Endothelial cell (in vitro differentiated cells): ENCODE measurements at places on chromosomes 5 and 9.

DNA sequence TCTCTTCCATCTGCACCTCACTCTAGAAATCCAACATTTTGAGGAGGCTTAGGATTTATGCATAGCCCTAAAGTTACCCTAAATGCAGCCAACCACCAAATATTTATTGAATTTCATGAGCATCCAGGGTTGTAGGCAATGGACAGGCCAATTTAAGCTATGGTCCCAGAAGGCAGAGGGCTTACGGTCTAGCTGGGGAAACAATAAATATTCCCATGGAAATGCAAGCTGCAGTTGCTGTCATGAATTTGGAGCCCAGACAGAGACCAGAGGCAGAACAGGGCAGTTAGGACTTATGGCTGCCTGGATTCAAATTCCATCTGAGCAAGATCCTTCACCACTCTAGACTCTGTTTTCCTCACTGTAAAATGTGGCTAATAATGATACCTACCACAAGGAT is 9.1 kb upstream of the INSYN2B start:
- H3K4me1 ChIP-seq = peaks cover 35% of the 10 kb centered on the region
- no peak overlapping the region for H3K4me3 ChIP-seq
- no peaks in the 10 kb centered on the region for H3K36me3 ChIP-seq
- no peaks in the 10 kb centered on the region for H3K27me3 ChIP-seq
- no peak for DNase-seq

- H3K4me1 ChIP-seq = no peaks in the 10 kb centered on the region
- no peak for DNase-seq
- no peaks in the 10 kb centered on the region for H3K36me3 ChIP-seq
- no peaks in the 10 kb centered on the region for H3K27me3 ChIP-seq
Measured at GRCh38 chr5:103041071-103041676, 78.8 kb downstream of the GIN1 start.

- H3K27ac ChIP-seq = no peak within 1 kb of the TSS
- H3K27me3 ChIP-seq = peaks cover 13% of the 10 kb centered on the region
- H3K4me3 ChIP-seq = peak within 1 kb of the TSS; percentile 84
- H3K36me3 ChIP-seq = no peaks in the 10 kb centered on the region
Measured at GRCh38 chr5:1111727-1112289, at the start of gene SLC12A7. SLC12A7 (minus strand) TSS chr5:1112063; CDS start chr5:1111991, 72 bp downstream.

DNA sequence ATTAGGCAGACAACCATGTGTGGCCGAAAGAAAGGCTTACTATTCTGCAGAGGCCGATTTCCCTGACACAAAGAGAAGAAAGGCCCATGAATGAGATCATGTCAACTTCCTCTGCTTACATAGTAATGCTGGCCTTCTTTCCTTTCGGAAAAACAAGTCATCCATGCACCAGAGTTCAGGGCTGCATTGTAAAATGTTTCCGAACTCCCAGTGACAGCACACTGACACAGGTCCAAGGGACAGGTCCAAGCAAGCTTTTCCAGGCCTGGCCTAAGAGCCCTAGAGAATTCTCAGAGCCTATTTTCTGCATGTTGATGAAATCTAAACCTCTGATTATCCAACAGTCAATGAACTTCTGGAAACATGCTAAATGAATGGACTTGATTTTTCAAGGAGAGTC is 140.9 kb downstream of the ZNF608 start:
- H3K27me3 ChIP-seq = no peaks in the 10 kb centered on the region
- peak overlapping the region; percentile 90 for H3K27ac ChIP-seq
- peaks cover 7% of the 10 kb centered on the region for H3K36me3 ChIP-seq
- DNase-seq = no peak
- no peak overlapping the region for H3K4me3 ChIP-seq
- peaks cover 16% of the 10 kb centered on the region for H3K4me1 ChIP-seq

- no peaks in the 10 kb centered on the region for H3K36me3 ChIP-seq
- no peaks in the 10 kb centered on the region for H3K27me3 ChIP-seq
- no peaks in the 10 kb centered on the region for H3K4me1 ChIP-seq
- no peak overlapping the region for H3K4me3 ChIP-seq
- no peak overlapping the region for H3K27ac ChIP-seq
Measured at GRCh38 chr5:90709323-90710155, 150.9 kb downstream of the ADGRV1 start.

- no peak overlapping the region for H3K27ac ChIP-seq
- no peak for DNase-seq
- H3K4me3 ChIP-seq = no peak overlapping the region
- no peaks in the 10 kb centered on the region for H3K4me1 ChIP-seq
- peaks cover 2% of the 10 kb centered on the region for H3K27me3 ChIP-seq
Measured at GRCh38 chr5:101212942-101213514, 309.9 kb upstream of the ST8SIA4 start.

DNA sequence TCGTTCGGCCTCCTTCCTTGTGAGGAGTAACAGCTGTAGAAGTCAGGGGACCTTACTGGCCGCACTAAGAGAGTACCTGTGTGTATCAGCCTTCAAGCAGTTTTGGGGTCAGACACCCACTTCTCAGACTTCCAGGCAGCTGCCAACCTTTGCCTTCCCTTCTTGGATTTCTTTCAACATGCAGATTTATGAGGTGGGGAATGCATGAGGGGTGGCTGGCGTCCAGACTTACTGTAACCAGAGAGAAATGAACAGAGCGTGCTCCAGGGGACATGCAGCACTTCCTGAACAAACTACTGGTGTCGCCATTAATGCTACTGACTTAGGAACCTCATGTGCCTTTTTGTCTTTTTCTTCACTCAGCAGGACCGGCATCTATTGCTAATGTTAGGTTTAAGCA is 46.7 kb downstream of the INSYN2B start:
- H3K36me3 ChIP-seq = no peaks in the 10 kb centered on the region
- peaks cover 24% of the 10 kb centered on the region for H3K4me1 ChIP-seq
- DNase-seq = no peak
- H3K4me3 ChIP-seq = no peak overlapping the region
- no peak overlapping the region for H3K27ac ChIP-seq

GRCh38 chr5:103428411-103428871 is 134.1 kb downstream of the NUDT12 start:
- no peaks in the 10 kb centered on the region for H3K36me3 ChIP-seq
- no peaks in the 10 kb centered on the region for H3K27me3 ChIP-seq
- H3K4me3 ChIP-seq = no peak overlapping the region
- DNase-seq = no peak

- no peak overlapping the region for H3K27ac ChIP-seq
- H3K27me3 ChIP-seq = no peaks in the 10 kb centered on the region
- DNase-seq = no peak
- H3K4me3 ChIP-seq = no peak overlapping the region
Measured at GRCh38 chr9:71669284-71669995, 98.9 kb downstream of the CEMIP2 start.

DNA sequence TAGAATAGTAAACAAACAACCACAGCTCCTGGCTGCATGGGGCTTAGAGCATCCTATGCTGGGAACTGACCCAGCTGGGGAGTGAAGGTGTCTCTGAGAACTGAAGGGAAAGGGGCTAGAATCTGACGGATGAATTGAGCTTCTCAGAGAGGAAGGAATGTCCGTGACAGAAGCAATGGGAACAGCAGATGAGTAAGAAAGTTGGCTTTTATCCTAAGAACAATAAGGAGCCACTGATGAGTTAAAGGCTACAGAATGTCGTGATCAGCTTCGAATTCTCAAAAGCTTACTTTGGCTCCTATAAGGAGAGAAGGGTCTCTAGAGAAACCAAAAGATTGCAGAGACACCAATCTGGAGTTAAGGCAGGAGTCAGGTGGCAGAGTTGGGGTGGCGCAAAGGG is 52.6 kb downstream of the EBF1 start:
- DNase-seq = no peak
- H3K27me3 ChIP-seq = peaks cover 4% of the 10 kb centered on the region
- no peak overlapping the region for H3K4me3 ChIP-seq
- peaks cover 14% of the 10 kb centered on the region for H3K4me1 ChIP-seq

GRCh38 chr9:138058181-138058580 is 180.6 kb downstream of the CACNA1B start:
- H3K27me3 ChIP-seq = peaks cover 8% of the 10 kb centered on the region
- peaks cover 20% of the 10 kb centered on the region for H3K36me3 ChIP-seq
- no peak overlapping the region for H3K27ac ChIP-seq
- no peak for DNase-seq
- H3K4me1 ChIP-seq = peaks cover 7% of the 10 kb centered on the region

DNA sequence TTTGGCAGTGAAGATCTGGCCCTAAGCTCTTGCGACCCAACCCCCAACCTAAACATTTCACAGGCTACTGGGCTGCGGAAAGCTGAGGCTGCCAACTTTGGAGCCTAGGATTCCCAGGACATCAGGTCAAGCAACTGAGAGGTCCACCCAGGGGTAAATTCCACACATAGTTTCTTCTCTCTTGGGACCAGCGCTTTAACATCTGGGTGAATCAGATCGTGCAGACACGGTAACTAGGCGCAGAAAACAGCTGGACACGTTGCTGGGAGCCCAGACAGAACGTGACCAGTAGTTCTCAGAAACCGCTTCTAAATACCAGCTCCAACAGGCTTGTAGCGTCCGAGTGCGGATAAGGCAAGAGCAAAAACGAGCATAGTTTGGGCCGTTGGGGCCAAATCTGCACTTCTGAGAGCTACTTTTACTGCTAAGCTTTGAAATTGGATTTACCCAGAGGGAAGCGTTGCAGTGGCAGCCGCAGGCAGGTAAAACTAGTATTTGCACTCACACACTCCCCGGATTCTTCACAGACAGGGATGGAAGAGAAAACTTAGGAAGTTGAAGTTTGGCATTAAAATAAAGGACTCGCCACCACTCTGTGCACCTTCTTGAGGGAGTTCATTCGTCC is 11.8 kb downstream of the ITGA1 start:
- H3K27ac ChIP-seq = peak overlapping the region; percentile 71
- H3K27me3 ChIP-seq = peaks cover 9% of the 10 kb centered on the region
- DNase-seq = peak; percentile 20
- peak overlapping the region; percentile 95 for H3K4me3 ChIP-seq

- no peaks in the 10 kb centered on the region for H3K27me3 ChIP-seq
- H3K27ac ChIP-seq = no peak overlapping the region
- H3K36me3 ChIP-seq = no peaks in the 10 kb centered on the region
- peaks cover 19% of the 10 kb centered on the region for H3K4me1 ChIP-seq
- no peak for DNase-seq
- no peak overlapping the region for H3K4me3 ChIP-seq
Measured at GRCh38 chr9:20219437-20219836, 402.9 kb downstream of the MLLT3 start.

- no peak overlapping the region for H3K27ac ChIP-seq
- H3K27me3 ChIP-seq = no peaks in the 10 kb centered on the region
- H3K4me1 ChIP-seq = peaks cover 15% of the 10 kb centered on the region
- DNase-seq = no peak
Measured at GRCh38 chr9:123866497-123866896, 63.4 kb downstream of the DENND1A start.

DNA sequence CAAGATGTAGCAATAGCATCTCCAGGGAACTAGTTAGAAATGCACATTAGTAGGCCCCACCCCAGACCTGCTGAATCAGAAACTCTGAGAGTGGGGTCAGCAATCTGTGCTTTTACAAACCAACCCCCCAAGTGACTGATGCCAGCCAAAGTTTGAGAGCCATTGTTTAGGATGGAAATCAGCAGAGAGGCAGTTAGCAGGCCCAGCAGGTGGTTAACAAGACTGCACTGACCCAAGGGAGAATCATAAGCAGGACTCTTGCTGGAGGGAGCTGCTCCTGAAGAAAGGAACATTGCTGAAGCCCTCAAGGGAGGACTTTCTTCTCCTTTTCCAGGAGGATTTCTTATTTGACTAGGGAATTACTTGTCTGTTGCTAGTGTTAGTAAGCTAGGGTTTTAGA is 74.2 kb upstream of the SLC12A2 start:
- no peak overlapping the region for H3K4me3 ChIP-seq
- no peak overlapping the region for H3K27ac ChIP-seq
- peaks cover 12% of the 10 kb centered on the region for H3K4me1 ChIP-seq
- no peaks in the 10 kb centered on the region for H3K27me3 ChIP-seq
- H3K36me3 ChIP-seq = no peaks in the 10 kb centered on the region

DNA sequence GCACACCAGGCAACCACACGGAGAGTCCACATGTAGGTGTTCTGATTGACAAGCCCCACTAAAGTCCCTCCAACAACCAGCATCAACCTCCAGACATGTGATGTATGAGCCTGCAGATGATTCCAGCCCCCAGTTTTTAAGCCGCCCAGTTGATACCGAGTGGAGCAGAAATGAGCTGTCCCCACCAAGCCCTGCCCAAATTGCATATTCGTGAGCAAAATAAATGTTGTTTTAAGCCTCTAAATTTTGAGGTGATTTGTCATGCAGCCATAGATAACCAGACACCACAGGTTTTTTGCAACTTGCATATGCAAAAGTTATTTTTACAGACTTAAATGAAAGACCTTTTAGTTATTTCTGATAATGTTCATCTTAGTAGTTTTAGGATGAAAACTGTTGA is 187.7 kb downstream of the PIK3R1 start:
- H3K36me3 ChIP-seq = no peaks in the 10 kb centered on the region
- H3K4me3 ChIP-seq = no peak overlapping the region
- H3K27me3 ChIP-seq = no peaks in the 10 kb centered on the region
- no peak overlapping the region for H3K27ac ChIP-seq
- H3K4me1 ChIP-seq = peaks cover 7% of the 10 kb centered on the region

GRCh38 chr5:179883163-179883562 is 24.5 kb downstream of the TBC1D9B start:
- H3K27ac ChIP-seq = no peak overlapping the region
- peaks cover 9% of the 10 kb centered on the region for H3K27me3 ChIP-seq
- peaks cover 66% of the 10 kb centered on the region for H3K36me3 ChIP-seq

DNA sequence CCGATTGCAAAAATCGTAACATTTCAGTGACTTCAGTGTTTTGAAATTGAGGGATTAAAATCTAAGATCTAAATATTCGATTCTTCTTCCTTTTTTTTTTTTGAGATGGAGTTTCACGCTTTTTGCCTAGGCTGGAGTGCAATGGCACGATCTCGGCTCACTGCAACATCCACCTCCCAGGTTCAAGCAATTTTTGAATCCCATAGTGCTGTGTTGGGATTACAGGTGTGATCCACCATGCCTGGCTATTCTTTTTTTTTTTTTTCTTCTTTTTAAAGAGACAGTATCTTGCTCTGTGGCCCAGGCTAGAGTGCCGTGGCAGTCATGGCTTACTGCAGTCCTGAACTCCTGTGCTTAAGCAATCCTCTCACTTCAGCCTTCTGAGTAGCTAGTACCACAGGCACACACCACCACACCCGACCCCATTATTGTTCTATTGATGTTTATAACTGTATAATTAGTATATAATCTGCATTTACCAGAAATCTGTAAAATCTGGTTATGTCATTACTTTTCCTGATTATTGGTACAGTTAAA is 42.7 kb downstream of the NSD1 start:
- no peak for DNase-seq
- peaks cover 8% of the 10 kb centered on the region for H3K4me1 ChIP-seq
- H3K4me3 ChIP-seq = no peak overlapping the region
- no peaks in the 10 kb centered on the region for H3K36me3 ChIP-seq

DNA sequence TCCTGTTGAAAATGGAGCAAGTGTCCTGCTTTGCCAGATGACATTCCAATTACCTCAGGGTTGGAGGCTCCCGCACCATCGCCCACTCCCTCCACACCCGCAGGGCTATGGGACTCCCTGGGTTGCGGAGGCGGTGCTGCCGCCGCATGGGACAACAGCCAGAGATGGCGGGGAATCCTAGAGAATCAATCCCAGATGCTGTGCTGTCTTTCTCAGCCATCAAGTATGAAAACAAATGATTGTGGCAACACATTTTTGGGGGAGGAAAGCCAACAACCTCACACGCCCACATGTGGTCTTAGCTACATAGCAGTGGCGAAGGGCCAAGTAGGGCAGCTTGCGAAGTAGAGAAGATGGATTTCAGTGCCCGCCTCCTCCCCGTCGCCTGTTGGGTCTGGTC is 46.7 kb downstream of the IL31RA start:
- H3K27ac ChIP-seq = no peak overlapping the region
- DNase-seq = no peak
- no peaks in the 10 kb centered on the region for H3K27me3 ChIP-seq
- no peak overlapping the region for H3K4me3 ChIP-seq
- no peaks in the 10 kb centered on the region for H3K4me1 ChIP-seq

GRCh38 chr9:17863213-17863883 is 284.5 kb downstream of the SH3GL2 start:
- H3K27ac ChIP-seq = no peak overlapping the region
- no peak for DNase-seq
- no peak overlapping the region for H3K4me3 ChIP-seq
- H3K36me3 ChIP-seq = no peaks in the 10 kb centered on the region
- no peaks in the 10 kb centered on the region for H3K4me1 ChIP-seq
